Dermis microvascular lymphatic vessel endothelial cell (primary cell): ENCODE measurements at places on chromosomes 1 and 21.
A peak's percentile ranks its signal among the peaks of the same experiment; 100 is the strongest.

DNA sequence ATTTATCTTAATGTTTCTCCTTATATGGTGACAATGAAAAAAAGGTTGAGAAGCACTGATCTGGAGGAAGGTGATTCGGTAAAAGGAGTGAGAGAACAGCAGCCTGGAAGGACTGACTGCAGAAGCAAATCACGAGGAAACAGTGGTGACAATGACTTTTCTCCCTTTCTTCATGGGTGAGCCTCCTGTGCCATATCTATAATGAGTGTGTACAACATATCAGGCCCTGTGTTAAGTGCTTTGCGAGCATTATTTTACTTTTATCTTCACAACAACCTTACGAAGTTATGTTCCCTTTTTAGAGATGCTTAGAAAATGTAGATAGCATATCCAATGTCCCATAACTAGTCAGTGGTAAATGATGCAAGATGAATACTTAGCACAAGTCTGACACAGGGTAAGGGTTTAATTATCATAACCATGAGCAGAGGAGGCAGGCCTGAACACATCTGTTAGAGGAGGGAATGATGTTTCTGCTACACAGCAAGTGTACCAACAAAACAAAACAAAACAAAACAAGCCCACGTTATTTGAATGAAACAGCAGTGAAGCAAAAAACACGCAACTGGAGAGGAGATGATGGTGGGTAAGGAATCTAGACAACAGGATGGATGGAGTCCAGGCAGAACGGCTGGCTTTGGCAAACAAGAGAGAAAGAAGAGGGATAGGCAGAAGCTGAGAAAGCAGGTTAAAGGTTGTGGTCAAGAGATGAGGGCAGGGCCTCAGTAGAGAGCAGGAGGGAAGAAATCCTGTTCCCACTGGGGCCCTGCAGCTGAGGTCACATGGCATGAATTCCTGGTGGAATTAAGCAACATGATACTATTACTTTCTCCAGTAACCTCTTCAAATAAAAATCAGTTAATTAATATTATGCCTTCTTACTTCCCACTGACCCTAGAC is 29.6 kb downstream of the GNG12 start:
- DNase-seq: no peak

DNA sequence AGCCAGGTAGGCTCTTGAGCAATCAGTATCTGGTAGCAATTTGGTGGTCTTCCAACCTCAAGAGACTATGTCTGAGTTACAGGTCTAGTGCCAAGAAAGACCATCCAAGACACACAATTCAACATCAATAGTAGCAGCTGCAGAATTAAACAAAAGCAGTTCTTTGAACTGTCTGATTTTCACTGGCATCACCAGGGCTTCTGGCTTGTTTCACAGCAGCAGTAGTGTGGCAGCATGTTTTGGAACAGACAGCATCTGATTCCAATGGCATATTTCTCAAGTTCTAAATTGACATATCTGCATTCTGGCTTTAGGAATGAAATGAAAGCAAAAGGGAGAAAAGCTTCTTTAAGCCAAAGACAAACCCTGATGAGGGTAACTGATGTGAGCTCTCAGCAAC is 334.7 kb upstream of the PRMT6 start:
- no peak for DNase-seq

DNA sequence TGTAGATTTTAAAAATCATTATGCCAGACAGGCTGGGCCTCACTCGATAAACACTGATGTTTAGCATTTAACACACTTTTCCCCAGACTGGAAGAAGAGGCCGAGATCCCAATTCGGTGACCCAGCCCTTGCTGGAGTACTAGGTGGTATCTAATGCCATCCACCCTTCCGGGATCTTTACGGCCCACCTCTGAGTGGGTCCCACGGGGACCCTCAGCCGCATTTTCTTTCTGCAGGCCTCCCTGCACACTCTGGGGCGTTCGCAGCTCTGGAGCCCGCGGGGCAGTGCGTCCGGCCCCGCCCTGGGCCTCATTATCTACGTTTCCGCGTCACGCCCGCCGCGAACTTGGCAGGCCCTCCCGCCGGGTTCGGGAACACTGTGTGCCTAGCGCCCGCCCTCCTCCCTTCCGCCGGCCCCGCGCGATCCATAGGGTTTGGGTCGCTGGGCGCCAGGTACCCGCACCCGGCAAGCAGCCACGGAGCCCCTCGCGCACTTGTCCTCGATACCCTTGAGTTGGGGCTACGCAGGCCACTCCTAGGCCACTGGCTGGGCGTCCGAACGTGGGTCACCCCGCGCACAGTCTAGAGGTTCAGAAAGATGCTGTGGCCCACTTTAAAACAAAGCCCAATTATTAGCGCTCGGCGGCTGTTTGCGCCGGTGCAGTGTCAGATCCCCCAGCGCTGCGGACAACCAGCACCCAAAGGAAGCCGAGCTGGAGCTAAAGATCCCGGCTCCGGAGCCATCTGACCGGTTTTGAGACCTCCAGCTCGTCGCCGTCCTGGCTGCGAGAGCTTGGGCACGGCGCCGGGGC is 950 bp upstream of the EVA1C start:
- no peak for DNase-seq

GRCh38 chr1:239677362-239677761 is 291.0 kb downstream of the CHRM3 start:
- no peak for DNase-seq

DNA sequence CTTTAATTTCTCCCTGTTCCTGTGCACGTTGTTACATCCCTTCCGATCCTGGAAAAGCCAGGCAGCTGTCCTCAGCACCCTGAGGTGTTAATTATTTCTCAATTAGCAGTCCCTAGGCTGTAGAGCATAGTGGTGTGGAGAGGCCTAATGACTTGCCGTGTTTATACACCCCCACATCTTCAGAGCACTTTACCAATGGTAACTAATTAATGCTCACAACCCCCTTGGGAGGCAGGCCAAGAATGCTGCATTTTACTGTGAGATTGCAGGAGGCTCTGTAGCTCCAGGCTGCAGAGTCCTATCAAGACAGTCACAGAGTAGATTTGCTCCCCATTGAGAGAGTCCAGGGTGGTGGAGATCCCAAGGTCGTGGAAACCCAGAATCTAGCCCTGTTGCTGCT is 2.4 kb upstream of the PARS2 start:
- DNase-seq: no peak

DNA sequence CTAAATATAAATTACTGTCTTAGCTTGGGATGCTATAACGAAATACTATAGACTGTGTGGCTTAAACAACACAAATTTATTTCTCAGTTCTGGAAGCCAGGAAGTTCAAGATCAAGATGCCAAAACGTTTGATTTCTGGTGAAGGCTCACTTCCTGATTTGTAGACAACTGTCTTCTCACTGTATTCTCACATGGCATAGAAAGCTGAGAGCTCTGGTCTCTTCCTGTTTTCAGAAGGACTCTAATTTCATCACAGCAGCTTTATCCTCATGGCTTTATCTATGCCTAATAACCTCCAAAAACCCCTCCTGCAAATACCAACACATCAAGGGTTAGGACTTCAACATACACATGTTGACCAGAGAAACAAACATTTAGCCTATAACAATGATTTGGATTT is 1795.5 kb downstream of the MRPL39 start:
- DNase-seq: no peak

- DNase-seq: no peak
Observed at GRCh38 chr1:17319561-17320350, 11.8 kb downstream of the PADI4 start.

DNA sequence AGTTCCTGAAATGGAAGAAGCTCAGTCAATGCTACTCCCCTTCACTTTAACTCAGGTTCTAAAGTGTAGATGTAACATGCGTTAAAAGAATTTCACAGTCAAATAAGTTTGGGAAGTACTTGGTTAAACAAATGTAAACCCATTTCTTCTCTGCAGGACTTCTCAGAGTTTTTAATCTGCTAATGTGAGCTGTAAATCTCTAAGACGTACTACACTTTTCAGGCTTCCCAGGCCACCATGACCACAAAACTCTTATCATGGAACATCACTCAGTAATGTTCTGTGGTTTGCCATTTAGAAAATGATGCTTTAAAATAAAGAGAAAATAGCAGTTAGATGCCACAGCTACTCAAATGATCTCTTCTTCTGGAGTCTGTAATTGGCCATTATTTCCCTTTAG is 104.3 kb downstream of the HHIPL2 start:
- no peak for DNase-seq

GRCh38 chr1:106063510-106063909 is 993.0 kb upstream of the PRMT6 start:
- DNase-seq: no peak

DNA sequence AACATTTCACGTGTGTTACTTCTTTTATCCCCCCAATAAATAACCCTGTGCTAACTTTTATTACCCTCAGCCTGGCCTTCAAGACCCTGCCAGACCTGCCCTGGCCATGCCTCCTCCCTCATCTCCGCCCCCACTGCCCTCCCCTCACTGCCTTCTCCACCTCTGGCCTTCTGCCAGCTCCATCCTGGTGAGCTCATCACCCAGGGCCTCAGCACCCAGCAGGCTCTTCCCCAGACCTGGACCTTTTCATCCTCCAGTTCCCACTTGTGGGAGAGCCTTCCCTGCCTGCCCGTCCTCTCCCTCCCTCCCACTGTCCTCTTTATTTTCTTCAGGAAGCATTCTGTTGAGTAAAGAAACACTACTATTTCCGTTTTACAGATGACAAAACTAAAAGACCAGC is 72.0 kb downstream of the SLC66A1 start:
- DNase-seq: peak; percentile 54

DNA sequence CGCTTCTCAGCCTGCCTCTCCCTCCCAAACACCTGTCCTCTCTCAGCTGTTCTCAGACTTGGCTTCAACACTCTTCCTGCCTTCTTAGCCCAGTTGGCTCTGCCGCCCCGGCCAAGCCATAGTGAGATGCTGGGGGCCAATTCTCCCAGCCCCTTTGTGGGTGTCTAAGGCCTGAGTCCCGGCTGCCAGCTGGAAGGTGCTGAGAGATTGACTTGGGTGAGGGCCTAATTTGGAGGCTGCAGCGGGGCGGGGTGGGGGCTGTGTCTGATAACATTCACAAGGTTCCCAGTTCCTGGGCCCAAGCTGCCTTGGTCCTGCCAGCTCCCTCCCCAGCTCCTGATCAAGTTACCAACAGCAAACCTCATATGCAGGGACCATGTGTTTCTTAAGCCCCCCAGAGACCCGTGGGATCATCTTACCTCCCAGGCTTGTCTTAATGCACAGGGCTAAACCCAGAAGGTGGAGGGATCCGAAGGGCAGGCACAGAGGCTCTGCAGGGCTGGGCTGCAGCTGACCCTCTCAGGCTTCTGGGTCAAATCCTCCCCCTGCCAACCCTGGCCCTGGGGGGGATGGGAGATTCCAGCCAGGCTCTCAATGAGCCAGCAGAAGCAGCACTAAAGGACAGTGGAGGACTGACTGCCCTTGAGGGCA is 9.8 kb downstream of the INKA2 start:
- DNase-seq: no peak

DNA sequence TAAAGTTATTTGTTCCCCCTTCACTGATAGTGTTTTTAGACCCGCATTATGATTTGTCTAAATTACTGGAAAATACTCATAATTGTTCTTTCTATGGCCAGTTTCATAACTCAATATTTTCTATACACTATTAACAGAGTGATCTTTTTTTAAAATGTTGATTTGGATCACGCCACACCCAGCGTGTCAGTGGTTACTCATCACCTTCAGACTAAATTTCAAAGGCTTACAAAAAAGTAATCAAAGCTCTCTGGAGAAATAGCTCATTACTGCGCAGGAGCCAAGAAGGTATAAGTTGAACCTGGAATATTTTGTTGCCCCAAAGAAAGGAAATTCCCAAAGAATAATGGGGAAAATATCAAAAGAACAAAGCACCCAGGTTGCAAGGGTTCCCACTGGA is 104.9 kb downstream of the EVI5 start:
- DNase-seq: no peak

DNA sequence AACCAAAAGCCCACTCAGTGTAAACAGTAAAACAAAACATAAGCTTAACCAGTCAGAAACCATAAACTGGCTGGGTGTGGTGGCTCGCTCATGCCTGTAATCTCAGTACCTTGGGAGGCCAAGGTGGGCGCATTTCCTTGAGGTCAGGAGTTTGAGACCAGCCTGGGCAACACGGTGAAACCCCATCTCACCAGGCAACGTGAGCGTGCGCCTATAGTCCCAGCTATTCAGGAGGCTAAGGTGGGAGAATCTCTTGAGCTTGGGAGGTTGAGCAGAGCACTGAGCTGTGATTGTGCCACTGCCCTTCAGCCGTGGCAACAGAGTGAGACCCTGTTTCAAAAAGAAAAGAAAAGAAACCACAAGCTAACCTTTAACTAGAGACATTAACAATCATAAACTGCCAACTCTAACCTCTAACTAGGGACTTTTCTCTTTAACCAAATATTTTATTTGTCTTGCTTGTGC is 13.1 kb upstream of the PRRC2C start:
- DNase-seq: no peak

DNA sequence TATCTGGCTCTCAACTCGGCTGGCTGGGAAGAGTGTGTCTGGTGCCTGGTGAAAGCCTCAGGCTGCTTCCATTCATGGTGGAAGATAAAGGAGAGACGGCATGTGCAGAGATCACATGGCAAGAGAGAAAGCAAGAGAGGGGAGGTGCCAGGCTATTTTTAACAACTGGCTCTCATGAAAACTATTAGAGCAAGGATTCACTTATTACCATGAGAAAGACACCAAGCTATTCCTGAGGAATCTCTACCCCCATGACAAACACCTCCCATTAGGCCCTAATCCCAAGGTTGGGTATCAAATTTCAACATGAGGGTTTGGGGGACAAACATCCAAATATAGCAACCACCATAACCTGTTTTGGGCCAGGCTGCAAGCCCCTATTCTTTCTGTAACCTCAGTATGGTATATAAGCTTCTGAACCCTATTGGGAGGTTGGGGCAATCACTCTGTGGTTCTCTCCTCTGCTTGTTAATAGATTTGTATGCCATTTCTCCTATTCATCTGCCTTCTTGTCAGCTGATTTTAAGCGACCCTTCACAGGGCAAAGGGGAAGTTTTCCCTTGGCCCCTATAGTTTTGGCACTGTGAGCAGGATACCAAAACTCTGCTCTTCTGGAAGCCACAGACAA is 179.0 kb upstream of the TNR start:
- DNase-seq: no peak

- no peak for DNase-seq
Observed at GRCh38 chr1:218266356-218266755, 18.7 kb upstream of the RRP15 start.

DNA sequence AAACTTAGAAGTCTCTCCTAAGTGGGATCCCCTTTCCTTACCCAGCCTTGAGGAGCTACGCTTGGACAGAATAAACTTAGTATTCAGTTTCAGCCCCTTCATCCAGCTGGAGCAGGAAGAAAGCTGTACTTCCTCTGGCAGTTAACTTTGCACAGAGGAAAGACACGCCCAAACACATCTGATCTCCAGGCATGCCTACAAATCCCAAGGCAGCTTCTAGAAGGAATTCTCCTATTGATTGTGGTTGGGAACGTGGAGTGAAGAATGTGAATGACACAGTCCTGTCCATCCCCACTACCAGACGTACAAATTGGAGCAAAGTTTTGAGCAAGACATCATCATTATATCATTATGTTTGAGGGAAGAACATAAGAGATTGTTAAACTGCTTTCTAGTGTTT is 6.6 kb upstream of the AK4 start:
- no peak for DNase-seq

- no peak for DNase-seq
Observed at GRCh38 chr1:216310776-216311175, 112.5 kb downstream of the USH2A start.

- peak; percentile 59 for DNase-seq
Observed at GRCh38 chr1:84171481-84171880, 27.4 kb downstream of the PRKACB start.
